ENCODE measurements at places on chromosomes 5 and 9.

- DNase-seq = no peak
These were observed 1.5 kb upstream of the RASGRF2 start for GRCh38 chr5:80958616-80959015.

- DNase-seq = no peak
These were observed 41.9 kb upstream of the RNF38 start for GRCh38 chr9:36441966-36442365.

DNA sequence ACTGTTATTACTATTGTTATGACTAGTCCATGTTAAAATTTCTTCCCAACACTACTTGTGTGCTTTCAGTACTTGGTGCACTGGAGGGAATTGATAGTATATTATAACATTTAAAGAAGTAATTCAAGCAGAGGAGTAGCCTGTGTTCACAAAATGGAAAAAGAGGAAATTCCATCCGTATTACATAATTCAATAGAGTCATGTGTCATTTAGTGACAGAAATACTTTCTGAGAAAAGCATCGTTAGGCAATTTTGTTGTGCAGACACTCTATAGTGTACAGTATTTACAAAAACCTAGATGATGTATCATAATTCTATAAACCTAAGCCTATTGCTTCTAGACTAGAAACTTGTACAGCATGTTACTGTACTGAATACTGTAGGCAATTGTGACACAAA, 78.3 kb upstream of the PCSK5 start:
- DNase-seq = no peak

DNA sequence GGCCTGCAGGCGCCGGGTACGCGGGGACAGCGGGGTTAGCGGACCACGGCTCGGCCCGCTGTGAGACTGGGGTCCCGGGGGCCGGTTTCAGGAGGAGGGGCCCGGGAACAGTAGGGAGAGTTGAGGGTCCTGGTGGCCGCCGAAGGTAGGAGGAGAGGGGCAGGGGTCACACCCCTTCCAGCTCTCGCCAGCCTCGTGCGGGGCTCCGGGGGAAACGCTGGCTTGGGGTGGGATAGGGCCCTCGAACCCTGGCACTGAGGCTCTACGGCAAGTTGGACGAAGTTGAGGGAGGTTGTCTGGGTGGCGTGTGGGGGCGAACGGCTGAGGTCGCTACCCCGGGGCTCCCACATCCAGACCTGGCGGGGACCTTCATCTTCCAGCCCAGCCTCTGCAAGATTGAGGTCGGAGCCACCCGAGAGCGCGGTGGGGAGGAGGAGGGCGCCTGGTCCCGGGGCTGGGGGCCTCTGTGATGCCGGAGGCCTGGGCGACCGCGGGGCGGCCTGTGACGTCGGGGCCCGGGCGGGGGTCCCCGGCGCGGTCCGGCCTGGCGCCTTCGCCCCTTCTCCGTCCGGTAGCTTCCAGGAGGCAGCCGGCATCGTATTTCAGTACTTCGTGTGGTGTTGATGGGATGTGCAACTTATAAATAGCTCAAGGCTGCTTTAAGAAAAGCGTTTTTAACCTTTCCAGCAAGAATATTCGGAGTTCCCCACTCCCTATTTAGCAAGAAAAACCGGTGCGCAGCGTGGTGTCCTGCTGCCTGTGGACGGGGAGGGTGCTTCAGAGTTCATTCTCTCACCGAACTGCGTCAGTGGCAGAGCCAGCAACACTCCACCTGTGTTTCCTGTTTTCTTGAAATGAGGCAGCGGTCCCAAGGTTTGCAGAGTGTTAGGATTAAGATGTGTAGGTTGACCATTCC, 902 bp downstream of the HABP4 start:
- no peak for DNase-seq

GRCh38 chr9:131420980-131421624, 27.2 kb downstream of the PRRC2B start:
- peak; percentile 22 for DNase-seq

GRCh38 chr5:9381464-9381863, 164.4 kb downstream of the SEMA5A start:
- DNase-seq = no peak

GRCh38 chr5:116076496-116076895, 8.3 kb upstream of the COMMD10 start:
- no peak for DNase-seq

DNA sequence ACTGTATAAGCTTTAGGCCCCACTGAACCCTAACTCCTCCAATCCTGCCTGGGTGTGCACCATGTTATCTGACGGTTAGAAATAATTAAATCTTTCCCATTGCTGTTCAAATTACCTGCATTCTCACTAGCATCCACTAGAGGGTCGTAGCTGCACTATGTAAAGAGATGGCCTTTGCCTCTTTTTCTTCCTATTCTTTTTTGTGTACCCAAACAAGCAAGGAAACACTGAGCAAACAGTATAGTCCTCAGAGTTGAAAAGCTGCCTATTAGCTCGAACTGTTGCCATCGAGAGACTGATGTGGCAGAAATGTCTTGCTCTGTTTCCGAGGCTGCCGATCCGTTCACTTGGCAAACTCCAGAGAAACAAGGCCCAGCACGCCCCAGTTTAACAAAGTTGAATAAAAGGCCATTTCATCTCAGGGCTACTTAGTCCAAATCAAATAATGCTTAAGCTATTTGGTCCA, 163.8 kb upstream of the TRPM3 start:
- DNase-seq = no peak

DNA sequence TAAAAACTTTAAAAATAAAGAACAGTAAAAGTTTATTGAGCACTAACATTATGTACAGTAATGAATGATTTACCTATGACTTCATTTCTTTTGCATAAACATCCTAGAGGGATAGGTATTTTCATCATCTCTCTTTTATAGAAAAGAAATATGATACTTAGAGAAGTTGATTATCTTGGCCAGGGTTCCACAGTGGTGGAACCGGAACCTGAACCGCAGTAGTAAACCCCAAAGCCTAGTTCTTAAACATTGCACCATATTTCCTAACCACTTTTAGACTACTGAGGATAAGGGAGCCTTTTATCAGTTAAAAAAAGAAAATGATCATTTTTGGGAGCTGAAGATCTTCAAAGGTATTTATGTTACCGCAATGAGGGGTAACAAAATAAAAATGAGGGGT, 205.7 kb upstream of the SGCD start:
- DNase-seq = no peak

DNA sequence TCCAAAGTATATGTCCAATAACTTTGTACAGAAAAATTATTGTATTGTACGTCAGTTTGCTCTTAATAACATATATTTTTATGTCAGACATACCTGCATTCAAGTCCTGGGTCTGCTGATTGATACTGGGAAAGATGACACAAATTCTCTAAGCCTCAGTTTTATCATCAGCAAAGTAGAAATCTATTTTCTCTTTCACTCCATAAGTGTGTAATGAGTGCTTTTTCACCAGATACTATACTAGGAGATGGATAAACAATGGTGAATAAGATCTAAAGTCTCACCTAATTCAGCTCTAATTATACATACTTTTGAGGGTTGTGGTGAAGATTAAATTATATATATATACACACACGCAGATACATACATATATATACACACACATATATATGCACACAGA, 12.3 kb downstream of the PPP2R2B start:
- no peak for DNase-seq

DNA sequence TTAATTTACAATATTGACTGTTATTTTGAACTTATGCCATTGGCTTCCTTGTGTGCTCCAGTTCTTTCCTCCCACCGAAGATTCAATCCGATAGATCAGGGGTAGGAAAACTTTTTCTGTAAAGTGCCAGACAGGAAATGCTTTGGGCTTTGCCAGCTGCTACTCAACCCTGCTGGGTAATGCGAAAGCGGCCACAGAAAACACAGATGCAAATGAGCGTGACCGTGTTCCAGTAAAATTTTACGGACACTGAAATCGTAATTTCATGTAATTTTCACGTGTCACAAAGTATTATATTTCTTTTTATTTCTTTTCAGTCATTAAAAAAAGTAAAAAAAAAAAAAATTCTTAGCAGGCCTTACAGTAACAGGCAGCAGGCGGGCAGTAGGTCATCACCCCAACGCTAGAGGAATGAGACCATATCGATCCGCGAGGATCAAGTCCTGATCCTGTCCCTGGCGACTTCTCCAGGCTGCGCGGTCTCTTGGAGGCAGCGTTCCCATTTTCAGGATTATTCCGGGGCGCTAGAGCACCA, 599 bp downstream of the NMRK1 start:
- no peak for DNase-seq

DNA sequence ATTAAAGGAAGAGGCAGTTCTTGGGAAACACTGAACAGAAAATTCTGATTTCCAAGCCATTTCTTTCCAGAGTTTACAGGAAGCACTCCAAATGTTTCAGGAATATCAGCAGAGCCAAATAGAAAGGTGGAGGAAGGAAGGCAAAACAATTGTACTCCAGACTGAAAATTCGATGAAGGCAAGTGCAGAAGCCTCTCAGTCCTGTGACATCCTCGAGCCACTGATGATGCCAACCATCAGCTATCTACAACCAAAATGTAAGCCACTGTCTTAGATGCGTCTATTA, 2.2 kb downstream of the LMAN2 start:
- DNase-seq = no peak

DNA sequence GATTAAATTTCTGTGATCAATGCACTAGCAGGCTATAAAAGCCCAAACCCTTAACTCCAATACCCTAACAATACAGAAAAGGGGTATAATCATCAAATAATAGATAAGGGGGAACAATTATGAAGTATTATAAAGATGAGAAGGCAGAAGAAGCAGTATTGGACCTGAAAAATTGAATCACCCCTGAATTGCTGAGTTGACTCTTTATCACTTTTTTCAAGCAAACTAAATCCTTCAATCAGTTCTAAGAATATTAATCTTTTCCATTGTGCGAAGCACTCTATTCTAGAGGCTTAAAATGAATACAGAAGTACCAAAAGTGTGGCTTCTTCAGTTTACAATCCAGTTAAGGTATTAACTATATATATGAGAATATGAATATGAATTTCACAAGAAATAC, 120.7 kb downstream of the RNF180 start:
- no peak for DNase-seq

GRCh38 chr5:107370396-107370968, 300.3 kb downstream of the EFNA5 start:
- no peak for DNase-seq

- no peak for DNase-seq
These were observed 179.4 kb downstream of the PJA2 start for GRCh38 chr5:109230369-109230768.

DNA sequence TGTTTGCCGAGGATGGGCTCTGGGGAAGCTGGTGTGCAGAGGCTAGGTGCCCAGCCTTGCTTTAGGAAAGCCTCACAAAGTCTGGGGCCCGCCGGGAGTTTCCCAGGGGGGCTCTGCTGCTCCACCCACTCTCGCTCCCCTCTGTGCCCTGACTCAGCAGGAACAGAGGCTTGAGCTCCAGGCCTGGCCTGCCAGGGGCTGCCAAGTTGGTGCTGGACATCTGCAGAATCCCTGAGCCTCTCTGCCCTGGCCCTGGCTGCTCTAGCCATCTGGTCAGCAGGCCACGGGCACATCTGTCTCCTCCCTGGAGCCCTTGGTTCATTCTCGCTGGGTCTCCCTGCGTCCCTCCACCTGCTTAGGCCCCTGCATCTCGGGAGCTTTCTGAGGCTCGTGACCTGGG, 647 bp upstream of the ADAMTSL2 start:
- no peak for DNase-seq

DNA sequence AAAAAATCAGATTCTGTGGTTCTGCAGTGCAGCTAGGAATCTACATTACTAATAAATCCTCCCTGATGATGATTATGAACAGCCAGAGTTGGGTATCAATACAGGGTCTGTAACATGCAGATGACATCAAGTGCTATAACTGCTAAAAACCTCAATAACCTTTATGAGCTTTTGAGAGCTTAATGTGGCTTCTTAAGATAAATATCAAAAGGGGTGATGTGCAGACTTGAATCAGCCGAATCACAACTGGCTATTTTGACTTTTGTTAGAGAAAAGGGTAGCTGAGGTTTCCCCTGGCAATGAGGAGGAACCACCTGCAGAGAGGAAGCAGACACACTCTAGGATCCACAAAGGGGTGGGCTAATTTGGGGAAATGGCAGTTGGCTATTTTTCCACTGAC, 30.2 kb downstream of the CAPSL start:
- no peak for DNase-seq

GRCh38 chr9:70603020-70603411, 188.6 kb upstream of the KLF9 start:
- DNase-seq = no peak

DNA sequence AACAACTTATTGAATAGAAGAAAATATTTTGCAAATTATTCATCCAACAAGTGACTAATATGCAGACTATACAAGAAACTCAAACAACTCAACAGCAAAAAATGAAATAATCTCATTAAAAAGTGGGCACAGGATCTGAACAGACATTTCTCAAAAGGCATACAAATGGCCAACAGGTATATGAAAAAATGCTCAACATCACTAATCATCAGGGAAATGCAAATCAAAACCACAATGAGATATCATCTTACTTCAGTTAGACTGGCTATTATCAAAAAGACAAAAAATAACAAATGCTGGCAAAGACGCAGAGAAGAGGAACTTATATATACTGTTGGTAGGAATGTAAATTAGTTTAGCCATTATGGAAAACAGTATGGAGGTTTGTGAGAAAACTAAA, 1.8 kb upstream of the AMACR start:
- DNase-seq = no peak

DNA sequence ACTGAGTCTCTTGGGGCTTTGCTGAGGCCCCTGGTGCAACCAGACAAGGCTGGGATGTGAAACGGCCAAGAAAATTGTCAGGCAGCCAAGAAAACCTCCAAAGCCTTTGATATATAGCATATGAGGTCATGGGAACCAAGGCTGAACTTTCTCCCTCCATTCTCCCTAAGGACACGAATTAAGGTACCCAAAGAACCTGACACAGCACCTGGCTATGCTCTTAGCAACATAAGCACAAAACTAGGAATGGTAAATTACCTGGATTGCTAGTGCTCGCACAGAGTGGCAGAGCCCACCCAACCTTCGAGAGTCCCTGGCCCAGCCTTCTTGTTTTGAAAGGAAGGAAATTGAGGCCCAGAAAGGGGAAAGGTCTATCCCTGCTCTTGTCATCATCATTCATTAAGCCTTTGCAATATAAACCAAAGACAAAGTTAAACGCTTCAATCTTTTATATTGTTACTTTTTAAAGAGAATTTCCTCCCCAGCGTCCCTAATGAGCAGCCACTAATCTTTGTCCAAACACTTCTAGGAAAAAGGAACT, 220.0 kb upstream of the NR4A3 start:
- DNase-seq = no peak
